ENCODE measurements at places on chromosomes 2 and 18.

DNA sequence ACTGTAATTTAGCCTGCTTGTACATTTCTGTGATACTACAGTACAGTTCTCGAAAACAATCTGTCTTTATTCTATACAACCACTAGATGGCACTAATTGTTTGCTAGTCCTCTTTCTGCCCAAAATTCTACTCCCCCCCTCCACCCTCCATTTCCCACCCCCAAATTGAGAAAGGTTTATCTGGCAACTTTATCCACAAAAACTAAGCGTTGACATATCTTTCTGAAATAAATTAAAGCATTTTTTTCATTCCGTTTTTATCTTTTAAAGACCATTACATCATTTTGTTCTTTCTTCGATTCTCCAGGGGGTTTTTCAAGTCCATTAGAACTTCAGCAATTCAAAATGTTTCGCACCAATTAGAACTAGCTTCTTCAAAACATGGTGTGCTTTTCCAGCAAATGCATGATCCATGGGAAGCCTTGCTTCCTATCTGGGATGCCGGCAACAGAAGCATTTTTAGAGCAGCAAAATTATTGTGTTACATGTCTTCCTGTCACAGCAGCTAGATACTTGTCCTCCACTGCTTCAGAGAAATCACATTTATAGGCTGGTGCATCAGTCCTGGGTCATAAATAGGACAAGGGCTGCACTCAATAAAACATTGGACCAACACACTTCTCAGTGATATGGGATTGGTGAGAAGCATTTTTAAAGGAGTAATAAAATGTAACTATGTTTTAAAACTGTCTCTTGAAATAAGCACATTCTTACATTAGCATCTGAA lies 241.3 kb downstream of the PAX3 start:
- no peaks in the 10 kb centered on the region for H3K27me3 ChIP-seq
- no peaks in the 10 kb centered on the region for H3K36me3 ChIP-seq
- no peaks in the 10 kb centered on the region for H3K4me1 ChIP-seq

DNA sequence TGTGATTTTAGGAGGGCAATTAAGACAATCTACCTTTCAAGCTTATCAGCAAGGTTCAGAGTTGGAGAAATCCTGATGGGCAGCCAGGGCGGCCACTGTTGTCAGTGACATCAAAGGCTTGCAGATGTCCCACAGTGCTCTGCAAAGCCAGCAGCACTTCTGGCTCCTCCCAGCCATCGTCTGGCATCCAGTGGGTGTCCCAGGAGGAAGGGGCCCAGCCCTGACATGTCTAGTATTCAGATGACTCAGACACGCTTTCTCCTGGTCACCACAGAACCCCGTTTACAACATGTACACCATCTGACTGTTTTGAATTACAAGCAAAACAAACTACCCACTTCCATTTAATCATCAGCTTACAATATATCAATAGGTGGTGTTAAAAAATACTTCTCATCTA lies 61.4 kb downstream of the CYRIA start:
- H3K4me1 ChIP-seq, result no peaks in the 10 kb centered on the region
- H3K36me3 ChIP-seq, result no peaks in the 10 kb centered on the region
- no peaks in the 10 kb centered on the region for H3K27me3 ChIP-seq
- H3K4me3 ChIP-seq, result no peak overlapping the region

DNA sequence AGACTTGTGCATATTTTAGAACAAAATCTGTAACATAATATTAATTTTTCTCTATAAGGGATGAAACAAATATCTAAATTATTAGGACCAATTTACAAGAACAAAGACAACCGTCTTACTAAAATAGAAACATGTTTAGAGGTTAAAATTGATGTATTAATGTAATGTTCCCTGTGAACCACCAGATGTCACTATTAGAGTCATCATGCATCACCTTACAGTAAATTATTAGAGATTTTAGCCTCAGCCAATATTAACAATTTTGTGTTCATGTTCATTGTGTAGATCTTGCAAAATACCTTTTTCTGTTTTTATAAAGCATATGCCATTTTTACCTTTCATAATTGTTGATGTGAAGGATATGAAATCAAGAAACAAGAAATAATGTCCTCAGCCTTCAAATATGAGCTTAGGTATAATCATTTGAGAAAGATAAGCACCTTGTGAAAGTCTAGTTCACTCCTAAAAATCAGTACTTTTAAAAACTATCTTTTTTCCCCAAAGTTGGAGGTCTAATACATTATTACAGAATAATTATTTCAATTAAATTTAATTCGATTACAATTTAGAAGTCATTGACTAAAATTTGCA lies 344.3 kb upstream of the KCNH7 start:
- peak; percentile 33 for DNase-seq
- H3K36me3 ChIP-seq, result no peaks in the 10 kb centered on the region
- H3K27me3 ChIP-seq, result no peaks in the 10 kb centered on the region
- H3K4me3 ChIP-seq, result no peak overlapping the region

DNA sequence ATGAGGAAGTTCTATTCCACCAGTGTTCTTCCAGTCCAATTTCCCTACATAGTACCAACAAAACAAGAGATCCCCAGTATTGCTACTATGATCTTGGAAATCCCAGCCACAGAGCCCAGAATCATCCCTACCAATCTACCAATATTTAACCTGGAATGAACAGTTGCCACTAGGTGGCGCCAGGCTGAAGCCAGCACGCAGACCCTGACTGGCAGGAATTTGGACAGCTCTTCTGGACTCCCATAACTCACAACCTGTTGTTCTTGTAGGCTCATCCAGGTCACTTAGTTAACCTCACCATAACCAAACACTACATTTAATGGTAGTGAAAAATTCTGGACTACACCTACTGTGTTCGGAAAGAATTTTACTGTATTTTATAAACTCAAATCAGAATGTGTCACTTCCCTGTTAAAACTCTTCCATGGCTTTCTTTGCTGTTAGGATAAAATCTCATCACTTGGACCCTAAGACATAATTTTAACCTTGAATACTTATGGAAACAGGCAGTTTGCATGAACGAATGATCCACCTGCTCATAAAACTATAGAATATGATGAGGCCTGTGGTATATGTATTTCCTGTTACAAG lies 59.8 kb upstream of the SLC38A11 start:
- no peak overlapping the region for H3K27ac ChIP-seq
- H3K27me3 ChIP-seq, result no peaks in the 10 kb centered on the region
- peaks cover 8% of the 10 kb centered on the region for H3K4me1 ChIP-seq

DNA sequence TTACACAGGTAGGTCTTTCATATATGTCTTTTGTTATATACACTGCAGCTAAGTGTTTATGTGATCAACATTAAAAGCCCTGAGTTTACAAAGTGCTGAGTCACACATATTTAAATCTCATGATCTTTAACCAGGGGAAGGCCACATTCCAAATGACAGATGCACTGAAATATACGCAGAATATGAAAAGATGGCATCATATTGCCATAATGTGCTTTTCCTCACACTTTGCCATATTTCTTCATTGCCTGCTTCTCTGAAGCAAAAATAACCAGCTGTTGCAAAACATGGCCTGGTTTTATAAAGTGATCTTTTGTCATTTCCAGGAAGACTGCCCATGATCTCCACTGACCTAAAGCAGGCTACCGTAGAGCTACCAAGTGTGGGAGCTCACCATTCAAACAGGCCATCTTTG lies 93.5 kb upstream of the MAPRE2 start:
- DNase-seq, result no peak
- H3K36me3 ChIP-seq, result no peaks in the 10 kb centered on the region
- H3K4me3 ChIP-seq, result no peak overlapping the region
- H3K4me1 ChIP-seq, result no peaks in the 10 kb centered on the region
- H3K27me3 ChIP-seq, result no peaks in the 10 kb centered on the region

GRCh38 chr2:170457742-170458141 lies 257.4 kb upstream of the SP5 start:
- H3K27me3 ChIP-seq, result no peaks in the 10 kb centered on the region
- no peak overlapping the region for H3K27ac ChIP-seq
- no peaks in the 10 kb centered on the region for H3K36me3 ChIP-seq

- H3K27ac ChIP-seq, result no peak overlapping the region
- DNase-seq, result peak; percentile 68
- H3K4me1 ChIP-seq, result no peaks in the 10 kb centered on the region
- H3K36me3 ChIP-seq, result no peaks in the 10 kb centered on the region
- no peak overlapping the region for H3K4me3 ChIP-seq
- H3K27me3 ChIP-seq, result no peaks in the 10 kb centered on the region
Observed at GRCh38 chr2:39059366-39059952, 61.4 kb downstream of the SOS1 start.

GRCh38 chr2:173715441-173715840 lies 249.7 kb downstream of the SP3 start:
- H3K27ac ChIP-seq, result no peak overlapping the region
- no peaks in the 10 kb centered on the region for H3K36me3 ChIP-seq
- no peaks in the 10 kb centered on the region for H3K27me3 ChIP-seq
- H3K4me1 ChIP-seq, result no peaks in the 10 kb centered on the region
- H3K4me3 ChIP-seq, result no peak overlapping the region

DNA sequence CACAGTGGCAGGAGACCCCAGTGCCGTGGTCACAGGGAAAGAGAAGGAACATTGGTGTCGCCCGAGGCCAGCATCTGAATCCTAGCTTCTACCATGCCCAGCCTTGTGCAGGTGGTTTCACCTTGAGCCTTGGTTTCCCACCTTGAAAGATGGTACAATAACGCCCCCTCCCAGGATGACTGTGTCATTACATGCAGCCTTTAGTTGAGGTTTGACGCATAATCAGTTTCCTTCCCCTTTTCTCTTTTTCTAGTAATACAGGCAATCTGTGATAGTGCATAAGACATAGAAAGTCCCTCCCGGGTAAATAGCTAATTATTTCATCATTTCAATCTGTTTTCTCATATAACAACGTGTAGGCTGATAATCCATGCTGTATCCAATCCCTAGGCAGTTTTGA lies 29.8 kb upstream of the ZNF407 start:
- H3K4me3 ChIP-seq, result no peak overlapping the region
- no peak for DNase-seq
- no peaks in the 10 kb centered on the region for H3K4me1 ChIP-seq
- H3K36me3 ChIP-seq, result no peaks in the 10 kb centered on the region
- H3K27ac ChIP-seq, result no peak overlapping the region

DNA sequence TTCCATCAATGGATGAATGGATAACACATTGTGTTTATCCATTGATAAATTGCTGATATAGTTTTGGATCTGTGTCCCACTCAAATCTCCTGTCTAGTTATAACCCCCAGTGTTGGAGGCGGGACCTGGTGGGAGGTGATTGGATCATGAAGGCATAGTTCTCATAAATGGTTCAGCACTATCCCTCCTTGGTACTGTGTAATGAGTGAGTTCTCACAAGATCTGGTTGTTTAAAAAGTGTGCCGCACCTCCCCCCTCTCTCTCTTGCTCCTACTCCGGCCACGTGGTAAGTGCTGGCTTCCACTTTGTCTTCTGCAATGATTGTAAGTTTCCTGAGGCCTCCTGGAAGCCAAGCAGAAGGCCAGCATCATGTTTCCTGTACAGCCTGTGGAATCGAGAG lies 23.9 kb upstream of the SPATA3 start:
- H3K4me1 ChIP-seq, result no peaks in the 10 kb centered on the region
- no peaks in the 10 kb centered on the region for H3K27me3 ChIP-seq
- no peak overlapping the region for H3K4me3 ChIP-seq
- H3K36me3 ChIP-seq, result no peaks in the 10 kb centered on the region
- no peak for DNase-seq
- H3K27ac ChIP-seq, result no peak overlapping the region

DNA sequence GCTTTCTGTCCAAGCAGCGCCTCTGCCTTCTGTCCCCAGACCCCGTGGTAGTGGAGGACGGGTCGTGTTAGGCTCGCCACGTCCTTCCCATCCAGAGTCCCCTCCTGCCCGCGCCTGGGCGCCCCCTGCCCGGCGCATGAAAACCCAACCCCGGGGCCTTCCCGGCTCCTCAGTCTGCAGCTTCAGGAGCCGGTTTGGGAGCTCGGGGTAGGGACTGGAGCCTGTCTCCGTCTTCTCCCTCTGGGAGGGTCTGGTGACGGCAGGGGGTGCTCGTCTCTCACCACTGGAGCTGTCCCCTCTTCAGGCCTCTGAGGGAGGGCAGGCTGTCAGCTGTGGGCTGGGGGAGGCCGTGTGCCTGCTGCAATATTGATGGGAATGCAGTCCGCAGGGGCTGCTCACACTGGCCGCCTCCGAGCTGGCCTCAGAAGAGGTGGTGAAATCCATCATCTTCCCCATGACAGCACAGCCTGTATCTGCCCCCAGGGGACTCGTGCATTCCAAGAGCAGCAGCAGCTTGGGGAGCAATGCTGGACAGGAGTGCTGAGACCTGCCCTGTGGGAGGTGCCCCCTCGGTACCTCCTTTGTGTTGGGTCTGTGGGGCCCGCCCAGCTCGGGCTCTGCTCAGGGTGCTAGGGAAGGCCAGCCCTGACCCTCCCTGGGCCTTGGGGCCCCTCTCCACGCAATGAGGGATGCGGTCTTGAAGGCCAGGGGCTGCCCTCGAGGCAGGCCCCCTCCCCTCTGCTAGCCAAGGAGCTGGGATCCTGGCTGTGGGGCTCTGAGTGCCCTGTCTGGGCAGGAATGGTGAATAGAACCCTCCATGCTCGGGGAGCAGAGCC lies 17.8 kb upstream of the KLHL30 start:
- H3K27me3 ChIP-seq, result no peaks in the 10 kb centered on the region
- no peaks in the 10 kb centered on the region for H3K36me3 ChIP-seq
- no peak overlapping the region for H3K27ac ChIP-seq
- DNase-seq, result no peak
- H3K4me1 ChIP-seq, result no peaks in the 10 kb centered on the region
- H3K4me3 ChIP-seq, result no peak overlapping the region

DNA sequence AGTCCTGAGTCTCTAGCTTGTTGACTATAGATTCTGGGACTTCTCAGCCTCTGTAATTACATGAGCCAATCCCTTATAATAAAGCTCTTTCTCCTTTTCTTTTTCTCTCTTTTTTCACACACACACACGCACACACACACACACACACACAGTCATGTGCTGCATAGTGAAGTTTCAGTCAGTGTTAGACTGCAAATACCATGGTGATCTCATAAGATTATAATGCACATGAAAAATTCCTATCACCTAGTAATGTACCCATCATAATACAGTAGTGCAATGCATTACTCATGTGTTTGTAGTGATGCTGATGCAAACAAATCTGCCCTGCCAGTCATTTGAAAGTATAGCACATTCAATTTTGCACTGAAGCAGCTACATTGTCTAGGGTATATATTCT lies 558.2 kb downstream of the SUCLG1 start:
- DNase-seq, result no peak
- H3K36me3 ChIP-seq, result no peaks in the 10 kb centered on the region
- no peak overlapping the region for H3K4me3 ChIP-seq
- H3K4me1 ChIP-seq, result no peaks in the 10 kb centered on the region

DNA sequence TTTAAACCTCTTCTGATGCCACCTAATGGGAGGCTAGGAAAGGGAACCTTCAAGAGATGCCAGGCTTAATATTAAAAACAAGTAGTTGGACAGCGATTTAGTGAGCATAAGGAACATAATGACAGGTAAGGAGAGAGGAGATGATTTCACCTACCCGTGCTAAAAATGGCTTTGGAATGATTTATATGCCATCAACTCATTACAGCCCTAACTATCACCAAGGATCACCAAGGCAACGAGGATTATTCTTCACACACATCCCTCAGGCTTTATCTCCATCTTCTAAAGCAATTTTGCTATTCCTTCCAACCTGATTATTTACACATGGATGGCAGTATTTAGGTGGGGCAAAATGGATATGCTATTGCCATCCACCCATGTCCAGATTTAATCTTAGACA lies 237.8 kb downstream of the DCC start:
- H3K27me3 ChIP-seq, result no peaks in the 10 kb centered on the region
- DNase-seq, result no peak
- H3K4me1 ChIP-seq, result no peaks in the 10 kb centered on the region
- no peak overlapping the region for H3K27ac ChIP-seq
- H3K36me3 ChIP-seq, result no peaks in the 10 kb centered on the region

GRCh38 chr2:20307311-20307710 lies 43.3 kb downstream of the PUM2 start:
- H3K36me3 ChIP-seq, result peaks cover 15% of the 10 kb centered on the region
- H3K4me1 ChIP-seq, result no peaks in the 10 kb centered on the region
- H3K27me3 ChIP-seq, result no peaks in the 10 kb centered on the region
- no peak for DNase-seq
- H3K27ac ChIP-seq, result no peak overlapping the region

Measured in MM.1S (cell line).